Stimulated activated CD4-positive, alpha-beta T cell treated with anti-CD3 and anti-CD28 coated beads, Interleukin-1b, Interleukin-23, amount 100 ng/mL, for 1 hour (primary cell): ENCODE measurements at places on chromosomes 5 and 9.

GRCh38 chr5:102450313-102450990, 48.3 kb downstream of the SLCO6A1 start:
- DNase-seq = no peak

DNA sequence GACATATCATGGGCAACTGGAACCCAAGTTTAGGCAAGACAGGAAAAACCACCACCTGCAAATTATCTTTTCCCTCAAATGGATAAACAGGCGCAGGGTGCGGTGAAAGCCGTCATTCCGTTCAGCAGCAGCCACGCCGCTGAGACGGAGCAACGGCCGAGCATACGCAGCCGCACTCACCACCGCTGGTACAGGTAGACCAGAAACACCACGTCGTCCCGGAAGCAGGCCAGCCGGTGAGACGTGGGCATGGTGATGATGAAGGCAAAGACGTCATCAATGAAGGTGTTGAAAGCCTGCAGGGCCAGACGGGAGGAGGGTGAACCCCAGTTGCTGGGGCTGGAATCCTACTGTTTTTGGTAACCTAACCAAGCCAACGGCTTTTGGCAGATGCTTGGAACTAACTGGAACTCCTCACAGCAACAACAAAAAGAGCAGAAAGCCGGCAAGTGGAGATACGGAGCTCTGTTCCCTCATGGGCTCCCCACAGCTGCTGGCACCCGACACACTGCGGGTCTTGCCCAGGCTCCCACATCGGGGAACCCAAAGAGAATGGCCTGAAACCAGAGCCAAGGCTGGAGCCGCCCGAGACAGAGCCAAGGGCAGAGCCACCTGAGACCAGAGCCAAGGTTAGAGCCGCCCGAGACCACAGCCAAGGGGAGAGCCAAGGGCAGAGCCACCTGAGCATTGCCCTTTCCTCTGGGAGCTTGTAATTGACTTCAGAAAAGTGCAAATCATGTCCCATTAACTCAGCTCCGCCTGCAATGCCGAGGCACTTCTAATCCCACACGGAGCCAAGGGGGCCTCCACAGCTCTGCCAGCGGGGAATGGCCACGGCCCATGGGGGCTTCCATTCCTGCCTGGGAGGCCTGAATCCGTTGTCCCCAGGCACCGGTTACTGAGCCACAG, 24.2 kb downstream of the CLPTM1L start:
- DNase-seq = no peak

GRCh38 chr5:40955313-40955712, 46.0 kb downstream of the C7 start:
- no peak for DNase-seq

- no peak for DNase-seq
Measured at GRCh38 chr9:31304576-31304975, 1079.9 kb upstream of the ACO1 start.

DNA sequence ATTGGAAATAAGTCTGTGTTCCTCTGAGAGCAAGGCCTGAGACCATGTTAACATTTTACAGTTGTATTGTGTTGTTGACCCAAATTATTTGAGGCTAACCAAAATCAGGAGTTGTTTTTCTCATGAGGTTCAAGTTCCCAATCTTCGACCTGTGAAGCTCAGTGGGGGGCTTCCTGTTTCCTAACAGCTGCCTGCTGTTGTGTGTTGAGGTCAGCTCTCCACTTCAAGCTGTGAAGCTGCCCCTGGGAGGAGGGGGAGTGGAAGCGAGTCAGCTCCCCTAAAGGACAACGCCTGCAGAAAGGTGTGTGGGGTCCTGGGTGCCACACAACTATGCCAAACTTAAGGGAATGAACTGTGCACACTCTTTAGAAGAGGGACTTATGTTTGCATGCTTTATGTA, 295.5 kb downstream of the IRX1 start:
- no peak for DNase-seq
